Fibroblast of lung (primary cell): ENCODE measurements at places on chromosomes 1 and 21.

DNA sequence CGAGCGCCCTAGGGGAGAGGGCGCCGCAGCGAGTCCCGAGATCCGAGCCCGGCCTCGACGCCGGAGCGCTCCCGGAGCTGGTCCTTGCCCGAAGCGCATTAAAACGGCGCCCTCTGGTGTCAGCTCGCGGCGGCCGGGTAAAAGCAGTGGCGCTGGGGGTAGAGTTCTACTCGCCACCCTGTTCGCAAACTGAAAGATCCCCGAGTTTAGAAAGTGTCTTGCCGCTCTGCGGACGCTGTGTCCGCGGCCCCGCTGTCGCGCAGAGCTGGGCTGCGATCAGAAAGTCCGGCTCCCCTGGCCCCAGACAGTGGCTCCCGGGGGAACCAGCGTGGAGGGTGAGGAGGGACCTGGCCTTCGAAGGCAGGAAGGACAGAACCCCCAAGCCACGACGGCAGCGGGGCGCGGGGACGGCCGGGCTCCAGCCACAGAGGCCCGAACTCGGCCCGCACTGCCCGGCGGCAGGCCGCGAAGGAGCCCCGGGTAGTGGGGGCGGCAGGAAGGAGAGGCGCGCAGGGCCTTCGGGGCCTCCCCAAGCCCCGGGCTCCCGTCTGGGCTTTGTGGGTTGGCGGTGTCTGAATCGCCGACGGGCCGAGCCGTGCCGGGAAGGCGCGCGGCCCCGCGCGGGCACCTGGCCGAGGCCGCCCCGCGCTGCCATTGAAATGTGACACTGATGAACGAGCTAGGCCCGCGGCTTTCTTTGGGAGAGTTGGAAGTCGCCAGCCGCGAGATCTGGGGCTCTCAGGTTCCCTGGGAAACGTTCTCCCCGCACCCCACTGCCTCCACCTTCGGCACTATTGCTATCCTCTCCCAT lies 39.1 kb upstream of the NFIA start:
- peak; percentile 78 for DNase-seq
- H3K27ac ChIP-seq: no peak overlapping the region
- no peaks in the 10 kb centered on the region for H3K27me3 ChIP-seq

- no peaks in the 10 kb centered on the region for H3K27me3 ChIP-seq
These were observed 3.7 kb downstream of the ZBED6 start for GRCh38 chr1:203799157-203799556.

DNA sequence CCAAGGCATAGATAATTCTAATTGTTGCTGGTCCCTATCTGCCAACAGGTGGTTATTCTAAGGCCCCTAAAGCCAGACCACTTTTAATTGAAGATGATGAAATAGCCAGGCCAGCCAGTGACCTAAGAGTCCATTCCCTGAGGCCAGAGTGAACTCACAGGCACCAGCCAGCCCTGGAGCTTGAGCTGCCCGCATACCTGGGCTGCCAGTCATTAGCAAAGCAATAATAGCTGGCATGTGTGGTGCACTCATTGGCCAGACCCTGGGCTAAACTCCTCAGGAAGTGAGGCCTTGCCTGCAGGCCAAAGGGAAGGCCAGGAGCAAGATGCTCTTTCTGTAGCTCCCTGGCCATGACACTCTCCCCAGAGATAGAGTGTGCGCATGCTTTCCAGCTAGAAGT lies 180.4 kb upstream of the KLHDC7A start:
- no peak for DNase-seq
- no peak overlapping the region for H3K27ac ChIP-seq
- H3K4me1 ChIP-seq: no peaks in the 10 kb centered on the region
- H3K36me3 ChIP-seq: no peaks in the 10 kb centered on the region
- no peak overlapping the region for H3K4me3 ChIP-seq

GRCh38 chr1:180909005-180909414 lies 3.7 kb upstream of the KIAA1614 start:
- H3K4me3 ChIP-seq: no peak overlapping the region
- H3K4me1 ChIP-seq: peaks cover 5% of the 10 kb centered on the region
- no peaks in the 10 kb centered on the region for H3K27me3 ChIP-seq
- no peak overlapping the region for H3K27ac ChIP-seq
- no peaks in the 10 kb centered on the region for H3K36me3 ChIP-seq

DNA sequence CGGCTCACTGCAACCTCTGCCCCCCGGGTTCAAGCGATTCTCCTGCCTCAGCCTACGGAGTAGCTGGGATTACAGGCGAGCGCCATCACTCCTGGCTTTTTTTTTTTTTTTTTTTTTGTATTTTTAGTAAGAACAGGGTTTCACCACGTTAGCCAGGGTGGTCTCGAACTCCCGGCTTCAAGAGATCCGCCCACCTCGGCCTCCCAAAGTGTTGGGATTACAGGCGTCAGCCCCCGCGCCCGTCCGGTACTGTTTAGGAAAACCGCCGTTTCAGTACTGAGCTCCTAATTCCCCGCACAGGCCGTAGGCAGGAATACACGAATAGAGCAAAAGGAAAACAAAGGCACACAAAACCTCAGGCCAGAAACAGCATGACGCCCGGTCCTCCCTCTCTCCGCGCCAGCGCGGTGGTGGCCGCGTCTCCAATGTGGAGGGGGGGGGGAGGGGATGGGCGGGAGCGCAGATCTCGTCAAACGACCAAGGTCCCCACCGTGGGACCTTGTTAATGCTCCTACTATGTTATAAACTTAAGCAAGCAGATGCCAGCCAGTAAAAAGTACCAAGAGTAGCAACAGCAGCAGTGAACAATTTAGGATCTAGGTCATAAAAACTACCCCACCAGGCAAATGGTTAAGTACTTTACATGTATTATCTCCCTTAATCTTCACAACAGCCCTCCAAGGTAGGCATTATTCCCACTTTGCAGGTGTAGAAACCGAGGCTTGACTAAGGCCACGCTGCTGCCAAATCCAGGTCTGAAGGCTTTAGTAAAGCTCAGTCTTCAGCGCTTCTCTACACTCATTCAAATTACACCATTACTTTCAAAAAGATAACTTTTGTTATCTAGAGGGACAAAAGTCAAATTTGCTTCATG lies 648 bp upstream of the ADAR start:
- DNase-seq: peak; percentile 61
- no peaks in the 10 kb centered on the region for H3K27me3 ChIP-seq
- peak overlapping the region; percentile 77 for H3K4me3 ChIP-seq
- peak overlapping the region; percentile 96 for H3K27ac ChIP-seq
- no peaks in the 10 kb centered on the region for H3K36me3 ChIP-seq

DNA sequence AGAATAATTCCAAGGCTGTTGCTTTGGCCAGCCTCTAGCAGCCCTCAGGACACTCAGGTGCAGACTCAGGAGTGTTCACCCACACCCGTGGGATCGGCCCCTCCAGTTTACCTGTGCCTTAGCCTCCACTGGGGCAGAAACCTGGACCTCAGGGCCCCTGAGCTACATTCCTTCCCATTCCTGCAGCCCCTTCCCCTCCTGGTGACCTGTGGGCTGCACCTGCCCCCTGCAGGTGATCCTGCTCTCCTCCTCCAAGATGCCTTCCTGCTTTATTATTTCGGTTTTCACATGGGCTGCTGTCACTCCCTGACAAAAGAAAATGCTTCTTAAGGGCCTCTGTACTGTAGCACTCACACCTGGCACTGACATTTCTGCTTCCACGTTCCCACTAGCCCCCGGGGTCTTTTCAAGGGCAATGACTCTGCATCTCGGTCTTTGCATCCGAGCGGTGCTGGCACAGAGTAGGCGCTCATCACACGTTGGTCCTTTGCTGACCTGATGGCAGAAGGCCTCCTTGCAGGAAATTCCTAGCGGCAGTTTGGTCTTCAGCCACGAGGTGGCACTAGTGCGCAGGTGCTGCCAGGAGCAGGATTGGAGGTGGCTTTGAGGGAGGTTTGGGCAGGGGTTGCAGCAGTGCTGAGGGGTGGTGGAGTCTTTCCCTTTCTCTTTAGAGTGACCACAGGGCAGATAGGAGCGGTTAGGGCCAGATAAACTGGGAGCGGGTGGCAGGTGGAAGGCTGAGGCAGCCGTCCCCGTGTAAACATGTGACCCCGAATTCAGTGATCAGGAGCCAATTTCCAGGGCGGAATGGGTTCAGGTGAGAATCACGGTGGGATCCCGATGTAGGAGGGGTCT lies 25.3 kb upstream of the ETV3 start:
- no peaks in the 10 kb centered on the region for H3K36me3 ChIP-seq
- H3K4me3 ChIP-seq: no peak overlapping the region
- peaks cover 2% of the 10 kb centered on the region for H3K27me3 ChIP-seq
- DNase-seq: peak; percentile 36

GRCh38 chr1:183272390-183272848 lies 86.4 kb downstream of the LAMC2 start:
- no peaks in the 10 kb centered on the region for H3K36me3 ChIP-seq
- peaks cover 24% of the 10 kb centered on the region for H3K4me1 ChIP-seq
- DNase-seq: peak; percentile 77
- no peaks in the 10 kb centered on the region for H3K27me3 ChIP-seq
- H3K4me3 ChIP-seq: no peak overlapping the region

- H3K36me3 ChIP-seq: no peaks in the 10 kb centered on the region
- DNase-seq: no peak
- no peak overlapping the region for H3K27ac ChIP-seq
- H3K4me3 ChIP-seq: no peak overlapping the region
These were observed 290.4 kb upstream of the PLXNA2 start for GRCh38 chr1:208534599-208534897.

- no peaks in the 10 kb centered on the region for H3K4me1 ChIP-seq
- no peak overlapping the region for H3K27ac ChIP-seq
- H3K4me3 ChIP-seq: no peak overlapping the region
- no peak for DNase-seq
- H3K27me3 ChIP-seq: no peaks in the 10 kb centered on the region
These were observed 69.2 kb downstream of the NME7 start for GRCh38 chr1:169298441-169298840.

DNA sequence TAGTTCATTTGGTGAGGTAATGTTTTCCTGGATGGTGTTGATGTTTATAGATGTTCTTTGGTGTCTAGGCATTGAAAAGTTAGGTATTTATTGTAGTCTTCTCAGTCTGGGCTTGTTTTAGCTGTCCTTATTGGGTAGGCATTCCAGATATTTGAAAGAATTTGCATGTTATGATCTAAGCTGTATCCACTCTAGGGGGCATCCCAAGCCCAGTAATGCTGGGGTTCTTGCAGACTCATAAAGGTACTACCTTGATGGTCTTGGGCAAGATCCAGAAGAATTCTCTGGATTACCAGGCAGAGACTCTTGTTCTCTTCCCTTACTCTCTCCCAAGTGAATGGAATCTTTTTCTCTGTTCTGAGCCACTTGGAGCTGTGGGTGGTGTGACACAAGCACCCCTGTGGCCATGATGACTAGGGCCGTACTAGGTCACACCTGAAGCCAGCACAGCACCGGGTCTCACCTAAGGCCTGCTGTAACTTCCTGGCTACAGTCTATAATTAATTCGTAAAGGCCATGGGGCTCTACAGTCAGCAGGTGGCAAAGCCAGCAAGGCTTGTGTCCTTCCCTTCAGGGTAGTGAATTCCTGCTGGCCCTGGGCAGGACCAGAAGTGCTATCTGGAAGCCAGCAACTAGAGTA lies 74.8 kb upstream of the PDE4B start:
- no peaks in the 10 kb centered on the region for H3K36me3 ChIP-seq
- no peaks in the 10 kb centered on the region for H3K4me1 ChIP-seq
- no peak overlapping the region for H3K4me3 ChIP-seq
- H3K27me3 ChIP-seq: no peaks in the 10 kb centered on the region
- no peak overlapping the region for H3K27ac ChIP-seq

DNA sequence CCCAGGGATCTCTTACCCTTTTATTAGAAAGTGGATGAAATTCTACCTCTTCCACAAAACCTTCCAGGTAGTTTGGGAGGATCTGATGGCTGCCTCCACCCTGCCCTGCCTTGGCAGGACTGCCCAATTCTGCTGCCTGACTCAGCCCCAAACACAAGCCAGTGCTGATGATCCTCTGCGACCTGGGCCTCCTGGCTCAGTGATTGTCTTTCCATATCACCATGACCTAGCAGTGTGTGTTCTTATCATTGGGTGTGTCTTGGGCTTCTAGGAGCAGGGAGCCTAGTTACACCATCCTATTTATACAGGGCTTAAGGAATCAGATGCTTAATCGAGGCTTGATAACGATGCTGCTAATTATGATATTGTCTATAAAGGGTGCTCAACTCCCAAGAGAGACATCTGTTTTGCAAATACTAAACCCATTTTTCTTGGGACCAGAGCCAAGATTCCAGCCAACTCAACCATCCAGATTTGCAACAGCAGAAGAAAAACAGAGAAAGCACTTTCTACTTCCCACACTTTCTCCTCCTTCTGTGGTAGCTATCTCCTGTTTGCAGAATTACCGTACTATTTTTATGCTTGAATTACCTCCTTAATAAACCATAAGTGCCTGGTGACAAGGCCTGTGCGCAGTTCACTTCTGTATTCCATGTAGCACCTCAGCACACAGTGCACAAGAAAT lies 36.5 kb upstream of the KIF21B start:
- no peaks in the 10 kb centered on the region for H3K4me1 ChIP-seq
- H3K27ac ChIP-seq: no peak overlapping the region
- H3K27me3 ChIP-seq: peaks cover 15% of the 10 kb centered on the region
- DNase-seq: peak; percentile 6

DNA sequence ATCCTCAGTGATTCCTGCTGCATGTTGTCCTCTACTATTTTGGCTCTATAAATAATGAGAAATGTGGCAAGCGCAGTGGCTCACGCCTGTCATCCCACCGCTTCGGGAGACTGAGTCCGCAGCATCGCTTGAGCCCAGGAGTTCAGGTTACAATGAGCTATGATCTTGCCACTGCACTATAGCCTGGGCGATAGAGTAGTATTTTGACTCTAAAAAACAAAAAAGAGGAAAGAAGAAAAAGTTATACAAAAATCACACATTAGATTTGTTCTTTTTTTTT lies 756 bp upstream of the SLC25A44 start:
- H3K27me3 ChIP-seq: no peaks in the 10 kb centered on the region
- H3K4me3 ChIP-seq: peak overlapping the region; percentile 43
- H3K36me3 ChIP-seq: no peaks in the 10 kb centered on the region
- peaks cover 5% of the 10 kb centered on the region for H3K4me1 ChIP-seq

DNA sequence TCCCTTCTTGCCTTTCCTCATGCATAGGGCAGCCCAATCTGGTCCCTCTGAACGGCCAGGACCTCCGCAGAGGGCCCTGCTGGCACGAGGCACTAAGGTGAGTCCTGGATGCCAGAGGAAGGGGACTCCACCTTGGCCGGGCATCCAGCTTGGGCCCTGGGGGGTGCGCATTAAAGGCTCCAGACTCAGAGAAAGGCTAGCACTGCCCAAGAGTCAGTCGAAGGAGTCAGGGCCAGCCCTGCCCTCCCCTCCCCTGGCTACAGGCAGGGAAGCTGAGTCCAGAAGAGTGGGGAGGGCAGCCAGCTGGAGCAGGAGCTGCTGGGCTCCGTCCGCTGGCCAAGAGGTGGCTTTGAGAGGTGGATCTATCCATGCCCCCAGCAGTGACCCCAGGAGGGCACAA lies 2.8 kb upstream of the EFNA4 start:
- H3K4me1 ChIP-seq: peaks cover 10% of the 10 kb centered on the region
- H3K4me3 ChIP-seq: no peak overlapping the region
- H3K27me3 ChIP-seq: no peaks in the 10 kb centered on the region
- DNase-seq: no peak
- H3K36me3 ChIP-seq: peaks cover 7% of the 10 kb centered on the region

DNA sequence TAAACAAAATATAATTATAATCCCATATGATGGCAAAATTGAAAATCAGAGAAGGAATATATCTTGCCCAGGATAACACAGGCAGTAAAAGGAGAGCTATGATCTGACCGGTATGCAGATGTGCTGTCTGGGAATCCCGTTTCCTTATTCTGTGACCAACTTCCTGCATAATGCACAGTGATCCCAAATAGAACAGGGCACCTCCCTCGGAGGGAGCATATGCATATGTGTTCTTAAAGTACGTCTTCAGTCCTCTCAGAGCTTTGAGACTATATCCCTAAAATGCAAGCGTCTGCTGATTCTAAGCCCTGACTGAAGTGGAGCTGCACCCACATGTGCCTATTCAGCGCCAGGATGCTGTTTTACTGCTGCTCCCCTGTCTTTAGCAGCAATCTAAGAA lies 366.1 kb upstream of the PTBP2 start:
- DNase-seq: no peak
- no peak overlapping the region for H3K4me3 ChIP-seq
- H3K4me1 ChIP-seq: no peaks in the 10 kb centered on the region
- no peak overlapping the region for H3K27ac ChIP-seq
- no peaks in the 10 kb centered on the region for H3K36me3 ChIP-seq
- H3K27me3 ChIP-seq: no peaks in the 10 kb centered on the region
